ENCODE measurements at places on chromosomes 16 and 17. TPM values are rescaled to one million over a fixed set of nuclear protein-coding genes. Genes with fewer than 3 reads are reported as not detected.

GRCh38 chr17:61337290-61337689 is 62.4 kb upstream of the TBX2 start:
- DNase-seq: no peak

DNA sequence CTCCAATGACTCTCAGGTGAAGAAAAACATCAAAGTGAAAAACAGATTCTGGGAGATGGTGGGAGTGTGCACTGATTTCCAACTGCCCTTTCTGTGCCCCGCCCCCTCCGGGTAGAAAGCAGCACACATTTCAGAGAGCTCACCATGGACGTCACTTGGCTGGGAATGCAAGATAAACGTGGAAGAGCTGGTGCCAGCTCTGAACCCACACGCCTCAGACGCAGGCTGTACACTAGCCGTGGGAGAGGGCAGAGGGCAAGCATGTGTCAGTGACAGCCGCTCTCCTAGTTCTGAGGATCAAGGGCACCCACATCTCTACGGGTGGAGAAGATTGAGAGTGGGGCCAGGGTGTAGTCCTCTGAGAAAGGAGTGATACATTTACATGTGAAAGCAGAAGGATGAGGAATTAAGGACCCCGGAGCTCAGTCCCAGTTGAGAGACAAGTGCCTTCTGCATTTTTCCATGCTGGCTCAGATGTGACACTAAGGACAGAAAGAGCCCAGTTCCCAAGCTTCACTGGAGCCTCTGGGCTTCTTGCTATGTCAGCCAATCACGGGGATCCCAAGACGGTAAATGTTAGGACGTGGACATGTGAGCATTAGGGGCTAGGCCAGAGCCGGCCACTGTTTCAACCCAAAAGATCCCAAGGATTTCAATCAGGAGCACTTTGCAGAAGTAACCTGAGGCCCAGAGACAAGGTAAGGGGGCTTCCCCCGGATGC is 101.3 kb downstream of the ZFHX3 start:
- no peak for DNase-seq

DNA sequence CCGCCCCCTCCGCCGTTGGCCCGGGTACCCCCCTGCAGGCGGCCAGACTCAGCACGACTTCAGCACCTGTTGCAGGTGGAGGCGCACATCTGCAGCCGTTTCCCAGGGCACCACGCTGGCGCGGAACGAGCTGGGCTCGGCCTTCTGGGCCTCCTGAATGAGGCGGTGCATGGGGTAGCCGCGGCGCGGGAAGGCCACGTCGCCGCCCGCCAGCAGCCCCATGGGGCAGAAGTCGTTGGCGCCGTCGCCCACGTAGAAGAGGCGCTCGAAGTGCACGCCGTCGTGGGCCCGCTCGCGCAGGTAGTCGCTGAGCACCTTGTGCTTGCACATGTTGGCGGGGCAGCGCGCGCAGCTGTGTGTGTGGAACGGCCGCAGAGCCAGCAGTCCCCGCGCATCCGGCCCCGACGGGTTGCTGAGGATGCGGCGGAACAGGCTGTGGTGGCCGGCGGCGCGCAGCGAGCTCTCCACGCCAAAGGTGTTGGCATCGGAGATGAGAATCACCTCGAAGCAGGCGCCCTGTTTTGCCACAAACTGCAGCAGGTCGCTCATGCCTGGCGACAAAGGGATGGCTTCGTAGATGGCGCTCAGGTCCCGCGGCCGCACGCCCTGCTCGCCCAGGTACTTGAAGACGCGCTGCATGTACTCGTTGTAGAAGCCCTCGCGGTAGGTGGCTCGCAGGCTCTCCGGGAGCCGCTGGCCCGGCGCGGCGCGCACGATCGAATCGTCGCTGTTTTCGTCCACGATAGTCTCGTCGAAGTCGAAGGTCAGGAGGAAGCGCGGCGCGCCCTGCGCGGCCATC is 6.2 kb downstream of the PHOSPHO1 start:
- DNase-seq: peak; percentile 67

DNA sequence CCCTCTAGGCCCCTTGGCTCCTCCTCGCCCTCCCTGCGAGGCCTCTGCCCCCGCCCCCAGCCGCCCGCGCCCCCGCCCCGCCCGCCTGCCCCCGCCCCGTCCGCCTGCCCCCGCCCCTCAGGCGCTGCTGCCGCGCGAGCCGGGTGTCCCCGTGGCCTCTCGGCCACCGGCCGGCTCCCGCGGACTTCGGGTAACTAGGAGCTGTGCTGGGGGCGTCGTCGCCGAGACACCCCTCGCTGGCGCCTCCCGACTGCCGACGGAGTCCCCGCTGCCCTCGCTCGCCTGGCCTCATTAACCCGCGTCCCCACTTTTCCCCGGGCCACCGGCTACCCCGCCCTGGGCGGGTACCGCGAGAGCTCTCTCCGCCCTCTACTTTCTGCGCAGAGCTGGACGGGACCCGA is at the start of gene TLCD1:
Gene TLCD1, minus strand, starts transcription at position 8 of the 401 bp plus-strand sequence. CDS start 136 bp downstream, outside the sequence.
- peak; percentile 89 for DNase-seq

GRCh38 chr17:52546990-52547389 is 388.5 kb upstream of the CA10 start:
- no peak for DNase-seq

GRCh38 chr16:58628845-58629732 is 537 bp downstream of the CNOT1 start:
- DNase-seq: peak; percentile 50

DNA sequence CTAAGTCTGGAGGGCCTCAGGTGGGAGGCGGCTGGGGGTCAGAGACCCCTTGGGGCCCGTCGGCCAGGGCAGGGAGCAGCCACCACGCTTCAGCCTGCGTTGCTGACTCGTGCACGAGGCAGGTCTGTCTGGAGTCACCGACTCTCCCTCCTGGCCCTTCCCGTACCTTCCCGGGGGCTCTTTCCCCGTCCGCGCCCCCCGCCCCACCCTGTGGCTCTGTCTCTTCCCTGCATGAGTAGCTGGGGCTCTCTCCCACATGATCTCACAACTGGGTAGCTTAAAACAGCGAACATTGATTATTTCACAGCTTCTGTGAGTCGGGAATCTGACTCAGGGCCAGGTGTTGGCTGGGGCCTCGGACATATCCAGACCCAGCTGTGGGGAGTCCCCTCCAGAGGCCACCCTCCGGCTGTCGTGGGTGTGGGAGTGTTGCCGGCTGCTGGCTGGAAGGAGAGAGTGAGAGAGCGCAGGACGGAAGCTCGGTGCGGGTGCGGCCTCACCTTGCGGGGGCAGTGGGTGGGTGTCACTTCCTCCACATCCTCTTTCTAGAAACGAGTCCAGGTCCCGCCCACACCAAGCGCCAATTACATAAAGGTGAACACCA is 17.3 kb downstream of the BAHCC1 start:
- peak; percentile 64 for DNase-seq

GRCh38 chr16:86894029-86894567 is 315.7 kb downstream of the FOXL1 start:
- DNase-seq: no peak

GRCh38 chr17:39200957-39201510 is 951 bp downstream of the RPL19 start:
- DNase-seq: no peak

DNA sequence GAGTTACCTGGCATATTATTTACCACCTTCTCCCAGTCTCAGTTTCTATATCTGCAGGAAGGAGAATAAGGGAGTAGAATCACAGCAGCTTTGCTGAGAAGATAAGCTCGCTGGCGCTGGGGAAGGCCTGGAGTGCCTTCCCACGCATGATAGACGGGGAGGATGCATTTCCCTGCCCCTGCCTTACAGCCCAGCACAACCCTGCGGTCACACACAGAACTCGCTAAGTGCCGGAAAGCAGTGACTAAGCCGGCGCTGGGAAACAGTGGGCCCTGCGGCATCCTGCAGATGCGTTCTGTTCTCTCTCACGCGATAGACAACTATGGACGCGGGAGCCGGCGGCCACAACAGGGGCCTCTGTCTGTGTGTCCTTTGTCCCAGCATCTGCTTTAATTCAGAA is 4.8 kb downstream of the CA5A start:
- peak; percentile 27 for DNase-seq

GRCh38 chr17:4742133-4742532 is 2.4 kb upstream of the CXCL16 start:
- no peak for DNase-seq

DNA sequence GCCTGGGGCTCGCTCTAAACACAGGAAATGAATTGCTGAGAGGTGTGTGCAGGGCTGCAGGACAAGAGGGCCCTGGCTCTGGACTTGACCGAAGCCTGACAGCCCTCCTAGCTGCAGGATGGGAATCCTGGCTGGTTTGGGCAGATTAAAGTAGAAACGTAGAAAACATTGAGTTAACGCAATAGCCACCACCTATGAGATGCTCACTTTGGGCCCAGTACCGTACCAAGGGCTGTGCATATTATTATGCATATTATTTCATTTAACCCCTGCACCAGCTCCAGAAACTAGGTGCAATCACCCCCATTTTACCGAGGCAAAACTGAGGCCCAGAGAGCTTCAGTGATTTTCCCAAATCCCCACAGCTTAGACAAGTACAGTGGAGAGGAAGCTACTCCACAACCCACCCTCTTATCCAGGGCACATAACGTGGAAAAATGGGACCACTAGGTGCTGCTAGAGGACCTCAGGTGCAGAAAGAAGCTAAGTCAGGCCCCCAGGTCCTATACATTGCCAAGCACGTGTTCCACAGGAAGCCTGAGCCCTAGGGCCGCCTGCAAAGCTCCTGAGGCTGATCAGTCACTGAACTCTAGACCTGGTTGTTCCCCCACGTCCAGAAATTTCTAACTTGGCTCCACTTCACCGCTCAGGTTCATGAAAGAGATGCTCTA is 79.2 kb downstream of the MYH11 start:
- peak; percentile 9 for DNase-seq

- DNase-seq: no peak
These were observed 397.4 kb downstream of the NPIPA8 start for GRCh38 chr16:17939122-17939536.

GRCh38 chr16:81448154-81449131 is 3.8 kb downstream of the CMIP start:
- no peak for DNase-seq

DNA sequence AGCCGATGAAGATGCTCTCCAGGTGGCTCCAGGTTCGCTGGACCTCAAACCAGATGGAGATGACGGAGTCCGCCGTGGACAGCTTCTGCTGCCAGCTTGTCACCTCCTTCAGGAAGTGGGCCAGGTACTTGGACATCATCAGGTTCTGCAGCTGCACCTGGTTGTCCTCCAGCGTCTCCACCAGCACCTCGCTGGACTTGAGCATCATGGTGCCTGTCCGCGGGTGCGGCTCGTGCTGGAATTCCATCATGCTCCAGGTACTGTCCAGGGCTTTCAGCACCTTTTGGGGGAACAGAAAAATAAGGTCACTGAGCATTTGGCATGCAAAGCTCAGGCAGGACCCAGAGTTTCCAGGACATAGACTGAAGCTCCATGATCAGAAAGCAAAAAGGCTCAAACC is 69.7 kb downstream of the DNAH17 start:
- DNase-seq: no peak

DNA sequence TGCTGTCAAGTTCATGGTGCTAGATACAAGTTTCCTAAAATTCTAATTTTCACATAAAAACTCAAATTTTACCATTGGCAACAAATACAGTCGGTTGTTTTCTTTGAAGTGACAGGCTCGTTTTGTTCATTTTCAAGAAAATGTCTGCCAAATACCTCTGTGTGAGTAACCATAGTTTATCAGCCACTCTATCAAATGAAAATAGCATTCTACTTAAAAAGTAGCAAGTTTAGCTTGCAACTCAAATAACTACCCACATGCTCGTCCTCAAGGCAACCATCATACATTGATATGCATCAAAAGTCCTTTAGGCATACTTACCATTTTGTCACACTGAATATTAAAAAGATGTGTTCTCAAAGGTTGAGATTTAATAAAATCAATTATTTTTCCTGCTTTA is 11.7 kb downstream of the MYH10 start:
- no peak for DNase-seq

DNA sequence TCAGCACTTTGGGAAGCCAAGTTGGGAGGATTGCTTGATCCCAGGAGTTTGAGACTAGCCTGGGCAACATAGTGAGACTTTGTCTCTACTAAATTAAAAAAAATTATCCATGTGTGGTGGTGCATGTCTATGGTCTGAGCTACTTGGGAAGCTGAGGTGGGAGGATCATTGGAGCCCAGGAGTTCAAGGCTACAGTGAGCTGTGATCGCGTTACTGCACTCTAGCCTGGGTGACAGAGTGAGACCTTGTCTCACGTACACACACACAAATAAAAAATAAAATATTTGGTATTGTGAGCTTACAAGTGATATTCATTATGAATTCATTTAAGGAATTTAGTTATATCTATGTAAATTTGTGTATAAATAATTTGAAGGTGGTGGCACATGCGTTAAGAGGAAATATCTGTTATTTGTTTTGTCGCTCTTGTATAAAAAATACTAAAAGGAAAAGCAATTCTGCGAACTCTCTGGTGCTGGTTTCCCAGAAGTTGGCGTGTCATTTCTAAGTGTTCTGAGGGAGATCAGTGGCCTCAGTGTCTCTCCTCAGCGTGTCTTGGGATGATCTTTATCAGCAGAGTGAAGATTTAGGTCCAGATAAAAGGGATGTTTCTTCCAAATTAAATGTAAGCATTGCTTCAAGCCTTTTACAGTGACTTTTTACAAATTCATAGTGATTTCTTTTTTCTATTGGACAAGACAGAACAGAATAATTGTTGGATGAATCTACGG is 187.6 kb downstream of the FTO start:
- no peak for DNase-seq

- no peak for DNase-seq
These were observed 512.4 kb upstream of the CDH11 start for GRCh38 chr16:65634291-65634690.

GRCh38 chr16:4019371-4019791 is 96.9 kb downstream of the ADCY9 start:
- DNase-seq: no peak

- no peak for DNase-seq
These were observed 328.6 kb upstream of the PMFBP1 start for GRCh38 chr16:72500545-72500944.

- DNase-seq: no peak
These were observed 8.0 kb downstream of the OSBPL7 start for GRCh38 chr17:47813512-47814031.

DNA sequence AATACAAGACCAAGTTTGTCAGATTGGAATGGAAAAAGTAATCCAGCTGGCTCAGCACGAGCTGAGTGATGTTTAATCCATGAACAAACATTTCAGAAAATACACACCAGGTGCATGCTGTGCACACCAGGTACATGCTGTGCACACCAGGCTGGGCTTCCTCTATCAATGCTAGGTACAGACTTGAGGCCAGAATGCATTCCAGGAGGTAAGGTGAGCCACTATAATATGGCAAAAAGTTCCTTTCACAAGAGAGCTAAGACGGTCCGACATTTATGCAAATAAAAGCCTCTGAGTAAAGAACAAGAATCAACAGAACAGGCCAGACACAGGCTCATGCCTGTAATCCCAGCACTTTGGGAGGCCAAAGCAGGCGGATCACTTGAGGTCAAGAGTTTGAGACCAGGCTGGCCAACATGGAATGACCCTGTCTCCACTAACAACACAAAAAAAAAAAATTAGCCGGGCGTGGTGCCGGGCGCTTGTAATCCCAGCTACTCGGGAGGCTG is 128.2 kb downstream of the ZNF778 start:
- no peak for DNase-seq

- no peak for DNase-seq
These were observed 3.0 kb downstream of the MSI2 start for GRCh38 chr17:57259306-57259705.

GRCh38 chr17:28783161-28783560 is 39.4 kb downstream of the TRAF4 start:
- DNase-seq: no peak

Gene MT3
- 6.8 TPM for total RNA-seq

Gene SEPTIN12
- not detected for total RNA-seq

Gene TNS4
- total RNA-seq: 10.6 TPM

Gene OR2C1
- total RNA-seq: not detected

Gene KRTAP9-4
- total RNA-seq: not detected

Gene SMIM36
- not detected for total RNA-seq

Gene AARSD1
- total RNA-seq: 50.7 TPM

Gene HS3ST3A1
- total RNA-seq: 1.5 TPM

Gene ALDOC
- total RNA-seq: 23.1 TPM
